GM04504 (cell line): ENCODE measurements at places on chromosomes 12 and 14.

GRCh38 chr14:92391726-92392125 is 68.8 kb downstream of the SLC24A4 start:
- DNase-seq: no peak

DNA sequence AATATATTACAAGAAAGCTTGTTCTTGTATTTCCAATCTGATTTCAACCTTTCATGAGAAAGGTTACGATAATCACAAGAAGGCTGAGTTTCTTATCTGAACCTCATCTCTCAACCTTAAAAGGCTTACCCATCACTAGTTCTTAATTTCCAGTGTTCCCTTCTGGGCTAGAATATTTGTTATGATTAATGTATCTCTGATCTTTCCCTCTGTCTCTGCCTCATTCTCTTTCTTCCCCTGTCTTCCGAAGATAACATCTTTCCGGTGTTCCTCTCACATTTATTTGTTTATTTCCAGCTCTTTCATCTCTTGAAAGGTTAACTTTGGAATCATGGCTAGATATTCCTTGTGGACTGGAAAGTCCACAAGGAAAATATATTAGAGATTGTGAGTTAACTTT is 255.9 kb downstream of the SLC6A15 start:
- DNase-seq: no peak

- no peak for DNase-seq
These were observed 7.8 kb downstream of the PELI2 start for GRCh38 chr14:56125772-56126636.

DNA sequence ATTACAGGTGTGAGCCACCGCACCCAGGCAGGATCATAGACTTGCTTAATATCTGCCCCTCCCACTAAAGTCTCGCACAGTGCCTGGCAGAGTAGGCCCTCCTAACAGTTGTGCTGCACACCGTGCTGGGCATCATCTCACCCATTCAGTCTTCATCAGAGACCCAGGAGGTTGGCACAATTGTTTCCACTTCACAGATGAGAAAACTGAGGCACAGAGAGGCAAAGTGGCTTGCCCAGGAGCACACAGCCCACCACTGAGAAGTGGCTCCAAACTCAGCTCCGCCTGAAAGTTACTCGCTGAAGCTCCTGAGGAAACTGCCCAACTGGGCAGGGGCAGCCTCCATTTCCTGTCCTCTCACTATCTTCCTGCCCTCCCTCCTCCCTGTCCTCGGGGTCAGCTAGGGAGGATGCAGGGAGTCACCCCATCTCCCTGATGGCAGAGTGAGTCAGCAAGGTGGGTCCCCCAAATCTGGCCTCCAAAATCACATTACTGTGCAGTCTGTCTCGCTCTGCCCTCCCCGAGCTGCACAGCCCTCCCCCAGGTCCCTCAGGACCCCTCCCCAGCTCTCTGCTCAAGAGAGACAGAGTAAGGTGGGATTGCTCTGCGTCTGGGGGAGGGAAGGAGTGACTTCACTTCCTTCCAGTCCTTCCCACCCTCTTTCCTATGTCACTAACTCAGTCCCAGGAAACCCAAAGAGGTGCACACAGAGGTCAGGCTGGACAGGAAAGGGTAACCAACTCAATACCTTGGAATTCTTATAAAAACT is 5.7 kb downstream of the SLC8B1 start:
- DNase-seq: no peak

GRCh38 chr14:92603309-92604242 is 90.0 kb downstream of the RIN3 start:
- no peak for DNase-seq

DNA sequence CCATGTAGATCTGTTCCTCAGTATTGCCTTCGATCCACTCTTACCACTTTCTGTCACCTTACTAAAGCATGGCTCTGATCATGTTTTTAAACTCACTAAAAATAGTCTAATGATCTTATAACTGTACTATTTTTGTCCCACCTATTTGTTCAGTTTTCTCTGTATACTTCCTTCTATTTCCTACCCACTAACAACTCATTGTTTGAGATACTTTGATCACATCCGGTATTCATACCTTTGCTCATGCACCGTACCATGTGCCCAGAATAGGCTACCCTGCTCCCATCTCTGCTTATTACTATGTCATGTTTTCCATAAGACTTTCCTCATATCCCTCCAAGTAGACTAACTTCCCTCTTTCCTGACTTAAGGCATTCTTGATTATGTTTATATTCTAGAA is 128.6 kb downstream of the MED13L start:
- DNase-seq: no peak

- DNase-seq: no peak
These were observed 82.9 kb upstream of the STXBP6 start for GRCh38 chr14:25132732-25133422.

- no peak for DNase-seq
These were observed 143.9 kb upstream of the NOVA1 start for GRCh38 chr14:26741711-26742212.

GRCh38 chr12:117564881-117565280 is 203.5 kb upstream of the NOS1 start:
- DNase-seq: no peak

DNA sequence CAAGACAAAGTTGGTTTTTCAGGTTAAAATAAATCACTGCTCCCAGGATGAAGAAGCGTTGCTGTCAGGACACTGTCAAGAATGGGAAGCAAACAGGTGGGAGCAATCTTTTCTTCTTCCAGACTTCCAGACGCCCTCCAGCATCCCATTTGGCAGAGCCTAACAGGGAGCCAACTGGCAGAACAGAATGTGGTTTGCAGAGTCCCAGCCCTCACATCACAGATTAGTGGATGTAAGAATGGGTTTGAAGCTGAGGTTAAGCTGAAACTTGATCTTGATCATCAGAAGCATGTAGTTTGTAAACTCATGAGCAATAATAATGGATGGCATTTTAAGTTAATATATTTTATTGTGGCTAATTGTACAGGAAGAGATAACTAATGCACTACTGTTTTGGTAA is 636.4 kb downstream of the SLC6A15 start:
- no peak for DNase-seq

GRCh38 chr12:81085832-81086231 is 8.0 kb downstream of the ACSS3 start:
- DNase-seq: no peak

DNA sequence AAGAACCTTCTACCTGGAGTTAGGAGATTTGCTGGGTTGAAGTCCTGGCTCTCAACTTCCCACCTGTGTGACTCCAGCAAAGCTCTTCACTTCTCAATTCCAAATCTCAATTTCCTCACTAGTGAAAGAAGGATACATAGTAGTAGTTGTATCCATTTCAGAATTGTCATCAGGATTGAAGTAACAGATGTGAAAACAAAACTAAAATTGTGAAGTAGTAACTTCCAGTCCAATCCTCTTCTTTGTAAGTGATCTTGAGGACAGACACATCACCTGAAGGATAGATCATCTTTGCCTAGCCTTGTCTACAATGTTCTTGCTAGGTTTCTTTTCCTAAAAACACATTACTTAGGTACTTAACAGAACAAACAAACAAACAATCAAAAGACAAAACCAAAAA is 1.2 kb upstream of the LRRK2 start:
- no peak for DNase-seq

DNA sequence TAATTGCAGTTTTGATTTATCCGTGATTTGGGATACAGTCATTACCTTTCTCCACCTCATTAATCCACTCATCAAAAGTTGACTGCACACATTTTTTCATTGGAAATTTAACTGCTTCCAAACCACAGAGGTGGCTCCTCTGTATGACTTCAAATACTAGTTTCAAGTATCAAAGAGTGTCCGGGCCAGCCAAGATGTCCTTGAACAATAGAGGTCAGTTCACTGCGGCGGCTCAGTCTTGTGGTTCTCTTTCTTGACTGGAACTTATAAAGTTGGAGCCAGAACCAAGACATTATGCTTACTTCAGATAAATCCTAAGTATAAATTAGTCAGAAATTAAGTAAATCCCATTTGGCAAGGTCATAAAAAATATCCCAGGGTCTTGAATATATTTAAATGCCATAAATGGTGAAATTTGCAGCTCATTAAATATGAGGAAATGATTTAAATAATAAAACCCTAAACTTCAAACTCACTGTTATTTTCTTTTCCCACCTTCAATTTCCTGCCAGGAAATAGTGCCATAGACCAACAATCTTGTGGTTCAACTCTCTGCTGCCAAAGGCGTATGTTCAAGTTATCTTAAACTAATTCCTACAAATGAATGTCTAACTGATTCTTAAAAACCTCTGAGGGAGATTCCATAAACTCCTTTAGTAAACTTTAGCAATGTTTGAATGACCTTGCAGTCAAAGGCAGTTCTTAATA is 360.8 kb downstream of the AEBP2 start:
- no peak for DNase-seq

DNA sequence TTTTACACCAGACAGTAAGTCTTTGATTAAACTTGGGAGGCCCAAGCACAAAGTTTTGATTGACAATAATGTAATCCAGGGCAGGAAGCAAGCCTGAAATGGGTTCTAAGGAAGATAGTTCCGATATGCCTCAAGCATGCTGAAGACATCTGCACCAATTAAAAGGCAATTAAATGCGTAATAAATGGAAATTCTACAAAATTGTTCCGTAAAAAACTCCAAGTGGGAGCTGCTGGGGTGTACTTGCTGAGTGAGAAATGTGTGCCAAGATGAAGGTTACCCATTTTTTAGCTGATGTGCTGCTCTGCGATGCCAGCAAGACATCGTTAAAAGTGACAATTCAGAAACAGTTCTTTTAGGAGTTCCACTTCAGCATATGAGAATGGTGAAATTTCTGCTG is 146.3 kb upstream of the GZMB start:
- no peak for DNase-seq

- no peak for DNase-seq
These were observed 6.9 kb downstream of the RFC5 start for GRCh38 chr12:118023301-118023860.

DNA sequence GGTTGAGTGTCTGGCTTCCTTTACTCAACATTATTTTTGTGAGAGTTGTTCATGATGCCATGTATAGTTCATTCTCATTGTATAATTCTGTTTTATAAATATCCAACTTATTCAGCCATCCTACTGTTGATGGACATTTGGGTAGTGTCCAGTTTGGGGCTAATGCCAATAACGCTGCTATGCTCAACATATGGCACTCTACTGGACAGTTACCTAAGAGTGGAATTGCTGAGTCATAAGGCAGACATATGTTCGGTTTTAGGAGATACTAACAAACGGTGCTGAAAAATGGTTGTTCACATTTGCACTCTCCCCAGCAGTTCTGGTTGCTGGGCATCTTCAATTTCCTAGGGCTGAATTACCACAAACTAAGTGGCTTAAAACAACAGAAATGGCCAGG is 28.7 kb upstream of the P2RX4 start:
- peak; percentile 55 for DNase-seq

GRCh38 chr12:3730111-3730510 is 22.8 kb downstream of the CRACR2A start:
- DNase-seq: no peak

- no peak for DNase-seq
These were observed 85.8 kb downstream of the SLC25A47 start for GRCh38 chr14:100409003-100409360.

DNA sequence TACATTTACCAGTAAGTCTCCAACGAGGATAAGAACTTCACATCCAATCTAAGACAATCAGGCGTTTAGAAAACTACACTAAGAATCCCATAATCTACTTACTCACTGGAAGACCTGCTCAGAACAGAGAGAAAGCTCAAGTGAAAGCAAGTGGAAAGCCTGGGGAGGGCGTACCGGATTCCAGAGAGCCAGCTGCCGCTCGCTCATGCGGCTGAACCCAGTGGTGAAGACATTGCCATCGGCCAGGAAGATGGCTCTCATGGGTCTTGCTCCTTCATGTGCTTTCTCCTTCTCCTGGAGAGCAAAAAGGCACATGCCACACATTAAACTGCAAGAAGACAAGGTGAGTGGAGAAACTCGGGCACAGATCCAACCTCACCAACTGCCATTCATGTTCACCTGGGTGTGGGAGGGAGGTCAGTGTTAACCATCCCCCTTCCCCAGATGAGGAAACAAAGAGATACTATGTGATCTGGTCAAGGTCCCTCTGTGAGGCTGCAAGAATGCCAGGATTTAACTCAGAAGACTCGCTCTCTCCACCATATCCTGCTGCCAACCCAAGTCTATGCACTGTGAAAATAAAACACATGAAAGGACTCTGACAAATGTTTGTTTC is 23.5 kb upstream of the SELPLG start:
- DNase-seq: no peak

DNA sequence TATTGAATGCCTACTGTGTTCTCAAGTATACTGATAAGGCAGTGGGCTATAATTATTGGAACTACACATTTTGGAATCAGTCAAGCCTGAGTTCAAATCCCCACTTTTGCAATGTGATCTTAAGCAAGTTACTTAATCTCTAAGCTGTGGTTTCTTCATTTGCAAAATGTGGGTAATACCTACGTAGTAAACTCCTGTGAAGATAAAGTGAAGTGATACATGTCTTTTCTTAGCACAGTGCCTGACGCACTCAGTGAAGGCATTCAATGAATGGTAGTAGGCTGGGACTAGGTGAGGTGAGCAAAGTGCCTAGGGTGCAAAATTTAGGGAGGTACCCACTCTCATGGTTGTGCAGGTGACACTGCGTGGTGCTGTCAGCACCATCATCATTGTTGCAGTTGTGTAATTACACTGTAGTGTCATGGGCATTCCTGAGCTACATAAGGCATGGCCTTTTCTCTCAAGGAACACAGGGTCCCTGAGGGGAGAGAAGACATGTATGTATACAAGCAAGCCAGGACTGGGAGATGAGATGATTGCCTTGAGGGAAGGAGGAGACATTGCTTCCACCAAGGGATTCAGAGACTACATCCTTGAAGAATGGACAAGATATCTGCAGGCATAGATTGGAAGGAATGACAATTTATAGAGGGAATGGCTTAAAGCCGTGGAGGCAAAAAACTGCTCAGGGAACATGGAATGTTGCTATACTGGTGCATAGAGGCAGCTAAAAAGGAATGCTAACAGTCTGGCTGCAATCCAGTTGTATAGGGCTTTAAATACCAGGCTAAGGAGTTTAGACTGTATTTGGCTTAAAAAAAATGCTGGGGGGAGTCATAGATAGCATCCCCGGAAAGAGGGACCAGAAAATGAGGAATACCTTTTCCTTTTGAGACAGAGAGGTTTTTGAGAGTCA is 129.2 kb upstream of the ARHGAP5 start:
- no peak for DNase-seq

- DNase-seq: no peak
These were observed 17.1 kb upstream of the HSP90B1 start for GRCh38 chr12:103913100-103913499.

DNA sequence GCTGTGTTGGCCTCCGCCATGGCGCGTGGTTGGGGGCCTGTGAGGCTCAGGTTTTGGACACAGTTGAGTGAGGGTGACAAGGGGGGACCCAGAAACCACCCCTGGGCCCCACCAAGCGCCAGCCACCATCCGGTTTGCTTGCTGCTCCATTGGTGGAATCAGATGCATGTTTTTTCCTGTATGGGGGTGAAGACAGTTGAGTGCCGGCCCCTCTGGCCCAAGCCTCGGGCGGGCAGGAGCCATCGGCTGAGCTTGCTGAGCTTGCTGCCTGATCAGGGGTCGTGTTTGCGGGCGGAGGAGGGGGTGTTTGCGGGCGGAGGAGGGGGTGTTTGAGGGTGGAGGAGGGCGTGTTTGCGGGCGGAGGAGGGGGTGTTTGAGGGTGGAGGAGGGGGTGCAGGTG is 6.4 kb downstream of the PGAM5 start:
- no peak for DNase-seq
